ENCODE measurements at places on chromosomes 11 and 22.

- DNase-seq = peak; percentile 57
These were observed at the start of gene ACP2 for GRCh38 chr11:47248664-47249377. Gene ACP2 (minus strand): TSS chr11:47248814. CDS start chr11:47248789, 25 bp downstream.

GRCh38 chr11:44760477-44760872 lies 33.7 kb downstream of the TSPAN18 start:
- DNase-seq = no peak

DNA sequence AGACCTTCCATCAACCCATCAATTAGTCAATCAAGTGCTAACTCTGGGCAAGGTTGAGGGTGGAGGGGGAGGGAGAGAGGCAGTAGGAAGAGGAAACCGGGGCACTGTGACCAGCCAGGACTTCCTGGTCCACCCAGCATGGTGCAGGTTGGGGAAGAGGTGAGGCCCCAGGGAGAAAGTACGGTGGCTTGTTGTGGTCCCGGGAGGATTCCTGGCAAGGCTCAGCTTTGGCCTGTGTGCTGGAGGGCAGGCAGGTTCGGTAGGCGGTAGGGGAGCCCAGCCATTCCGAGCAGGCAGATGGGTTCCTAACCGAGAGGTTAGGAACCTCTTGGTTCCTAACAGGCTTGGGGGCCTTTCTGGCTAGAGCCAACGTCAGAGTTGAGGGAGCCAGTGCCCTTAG lies 10.8 kb downstream of the ST14 start:
- DNase-seq = no peak

DNA sequence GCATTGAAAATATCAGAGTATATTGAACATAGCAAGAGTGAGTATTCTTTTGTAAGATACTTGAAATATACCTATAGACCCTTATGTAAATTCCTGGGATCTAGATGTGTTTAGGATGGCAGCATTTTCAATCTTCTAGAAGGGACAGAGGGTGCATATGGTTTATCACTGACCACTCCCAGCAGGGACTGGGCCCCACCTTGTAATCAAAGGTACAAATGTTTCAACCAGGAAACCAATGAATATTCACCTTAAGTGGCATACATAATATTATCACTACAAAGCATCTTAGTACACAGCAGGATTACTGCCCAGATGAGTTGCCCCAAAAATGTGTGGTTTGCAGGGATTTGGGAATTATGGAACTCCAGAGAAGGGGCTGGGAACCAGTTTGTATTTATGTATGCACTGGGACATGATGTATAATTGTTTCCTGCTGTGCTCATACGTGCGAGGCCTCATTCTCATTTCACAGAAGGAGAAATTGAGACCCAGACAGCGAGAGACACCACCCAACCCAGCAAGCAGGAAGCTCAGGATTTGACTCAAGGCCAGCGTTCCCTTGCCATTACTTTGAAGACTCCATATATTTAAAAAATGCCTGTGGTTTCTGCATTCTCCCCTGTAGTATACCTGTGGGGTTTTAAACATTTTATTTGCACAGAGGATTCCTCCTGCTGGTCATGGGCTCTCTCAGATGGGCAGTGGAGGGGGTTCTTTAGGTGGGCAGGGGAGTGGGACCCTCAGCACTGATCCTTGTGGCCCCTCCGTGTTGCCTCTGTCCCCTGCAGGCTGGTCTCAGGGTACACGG lies 5.2 kb downstream of the APOL4 start:
- DNase-seq = no peak

GRCh38 chr11:33860926-33861325 lies 30.9 kb downstream of the LMO2 start:
- no peak for DNase-seq

DNA sequence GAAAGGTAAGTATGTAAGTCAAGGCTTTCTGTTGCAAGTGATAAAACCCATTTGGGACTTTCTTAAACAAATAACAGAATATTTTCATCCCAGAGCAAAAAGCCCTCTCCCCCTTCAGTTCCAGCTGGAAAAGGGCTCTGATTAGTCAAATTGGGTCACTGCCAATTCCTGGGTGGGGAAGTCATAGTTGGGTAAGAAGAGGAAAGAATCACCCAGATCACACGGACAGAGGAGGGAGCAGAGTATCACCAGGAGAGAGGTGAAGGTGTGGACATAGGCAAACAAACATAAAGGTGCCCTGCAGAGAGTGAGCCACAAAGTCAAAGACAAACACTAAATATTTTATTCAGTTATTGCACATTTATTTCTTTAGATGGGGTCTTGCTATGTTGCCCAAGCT lies 36.3 kb upstream of the SORL1 start:
- no peak for DNase-seq

DNA sequence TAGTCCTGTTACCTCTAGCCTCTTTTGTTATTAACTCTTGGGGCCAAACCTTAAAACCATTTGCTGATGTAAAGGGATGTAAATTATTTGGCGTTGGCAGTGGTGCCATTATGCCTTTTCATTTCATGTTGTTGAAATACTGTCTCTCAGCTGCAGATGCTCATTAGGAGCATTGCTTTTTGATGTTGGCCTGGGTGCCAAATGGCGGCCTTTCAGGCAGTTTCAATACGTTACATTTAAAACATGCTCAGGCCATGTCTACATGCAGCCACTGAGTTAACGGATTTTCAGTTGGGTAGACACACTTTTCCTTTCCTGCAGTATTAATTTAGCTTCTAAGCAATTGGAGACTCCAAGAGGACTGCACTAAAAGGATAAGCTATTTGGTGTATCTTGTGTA lies 5.3 kb downstream of the NCAM1 start:
- DNase-seq = no peak

GRCh38 chr22:44133161-44133560 lies 47.6 kb upstream of the PARVG start:
- DNase-seq = no peak

DNA sequence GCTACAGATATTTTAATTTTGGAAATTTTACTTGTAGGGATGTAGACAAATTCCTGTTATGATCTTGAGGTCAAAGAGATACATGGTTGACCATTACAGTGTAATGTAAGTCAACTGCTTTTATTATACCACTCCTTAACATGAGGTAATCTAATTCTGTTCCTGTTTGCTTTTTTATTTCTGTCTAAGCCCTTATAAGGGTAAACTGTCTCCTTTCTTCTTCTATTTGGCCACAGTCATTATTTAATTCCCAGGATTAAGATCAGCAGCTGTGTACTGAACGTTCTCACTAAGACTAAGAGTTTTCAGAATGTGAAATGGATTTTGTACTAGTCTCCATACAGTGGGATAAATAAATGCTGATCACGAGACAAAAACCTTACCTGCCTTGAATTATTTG lies 32.8 kb downstream of the C2CD3 start:
- DNase-seq = no peak

GRCh38 chr22:35873426-35873825 lies 155.2 kb downstream of the RBFOX2 start:
- DNase-seq = no peak

DNA sequence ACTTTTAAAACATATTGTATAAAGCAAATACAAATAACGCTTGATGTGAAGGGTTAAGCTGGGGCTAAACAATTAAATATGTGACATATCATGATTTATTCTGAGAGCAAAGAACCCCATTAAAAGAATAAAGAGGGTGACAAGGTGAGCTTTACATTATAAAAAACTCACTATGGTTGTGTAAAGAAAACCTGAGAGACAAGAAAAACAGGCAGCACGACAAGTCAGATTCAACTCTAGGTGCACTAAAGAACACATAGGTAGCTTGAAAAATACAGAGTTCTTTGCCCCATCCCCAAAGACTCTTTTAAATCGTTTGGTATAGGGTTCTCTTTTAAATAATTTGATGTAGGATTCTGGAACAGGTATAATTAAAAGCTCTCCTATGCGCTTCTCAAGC lies 63.5 kb downstream of the LUZP2 start:
- DNase-seq = no peak

- no peak for DNase-seq
These were observed 5.2 kb downstream of the CRTAM start for GRCh38 chr11:122843281-122844141.

DNA sequence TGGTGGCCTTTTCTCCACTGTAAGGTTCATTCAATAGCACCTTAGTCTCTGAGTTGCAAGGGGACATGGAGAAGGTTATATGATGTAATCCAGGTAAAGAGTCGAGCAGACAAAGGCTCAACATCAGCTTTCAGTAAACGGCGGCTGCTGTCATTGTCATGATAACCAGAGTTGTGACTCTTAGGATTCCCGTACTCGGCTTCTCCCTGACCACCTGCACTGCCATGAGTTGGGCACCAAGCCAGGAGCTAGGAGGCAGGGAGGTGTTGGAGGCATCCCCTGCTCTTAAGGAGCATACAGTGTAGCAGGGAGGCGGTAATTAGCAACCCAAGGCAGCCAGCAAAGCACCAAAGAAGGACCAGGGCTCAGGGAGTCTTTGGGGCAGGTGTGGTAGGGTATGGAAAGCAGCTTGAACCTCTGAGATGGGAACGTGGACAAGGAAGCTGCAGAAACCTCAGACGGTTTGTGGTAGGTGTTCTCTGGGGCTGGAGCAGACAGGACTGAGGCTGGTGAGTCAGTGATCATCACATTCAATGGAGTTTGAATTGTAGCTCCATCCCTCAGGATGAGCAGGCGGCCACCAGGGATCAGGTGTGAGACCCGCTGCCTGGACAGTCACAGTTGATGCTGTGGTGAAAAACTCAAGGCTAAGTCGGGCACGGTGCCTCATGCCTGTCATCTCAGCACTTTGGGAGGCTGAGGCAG lies 31.7 kb downstream of the LIF start:
- DNase-seq = no peak

GRCh38 chr22:36875741-36876140 lies 14.9 kb downstream of the NCF4 start:
- no peak for DNase-seq

GRCh38 chr22:49046546-49047361 lies 780.9 kb downstream of the BRD1 start:
- DNase-seq = no peak

GRCh38 chr11:58199271-58199670 lies 4.7 kb downstream of the OR1S2 start:
- no peak for DNase-seq

DNA sequence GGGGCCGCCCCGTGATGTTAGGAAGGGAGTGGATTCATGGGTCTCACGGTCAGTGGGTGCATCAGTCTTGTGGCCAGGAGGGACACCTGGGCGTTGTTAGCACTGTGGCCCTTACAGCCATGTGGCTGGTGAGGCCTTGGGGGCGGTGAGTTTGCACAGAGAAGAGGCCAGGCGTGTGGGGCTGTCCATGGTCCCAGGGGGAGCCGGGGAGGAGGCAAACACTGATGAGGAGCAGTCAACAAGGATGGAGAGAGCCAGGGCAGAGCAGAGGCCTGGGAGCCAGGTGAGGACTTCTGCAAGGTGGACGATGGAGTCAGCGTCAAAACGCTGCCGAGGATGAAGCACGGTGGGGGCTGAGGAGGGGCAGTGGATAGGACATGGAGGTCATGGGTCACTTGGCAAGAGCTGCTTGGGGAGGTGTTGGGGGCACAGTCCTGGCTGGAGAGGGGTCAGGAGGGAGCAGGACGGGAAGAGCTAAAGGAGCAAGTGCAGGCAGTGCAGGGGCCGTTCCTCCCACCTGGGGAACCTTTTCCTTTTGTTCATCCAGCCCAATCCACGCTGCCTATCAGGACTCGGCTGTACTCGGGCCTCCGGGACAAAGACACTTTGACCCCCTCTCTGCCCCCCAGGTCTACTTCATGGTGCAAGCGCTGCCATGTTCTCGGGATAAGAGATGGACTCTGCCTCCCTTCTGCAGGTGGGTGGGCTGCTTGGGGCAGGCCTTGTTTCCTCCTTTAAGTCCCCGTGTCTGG lies 801.1 kb downstream of the TBC1D22A start:
- DNase-seq = no peak

GRCh38 chr11:60127311-60127811 lies 38.9 kb downstream of the MS4A2 start:
- DNase-seq = no peak

DNA sequence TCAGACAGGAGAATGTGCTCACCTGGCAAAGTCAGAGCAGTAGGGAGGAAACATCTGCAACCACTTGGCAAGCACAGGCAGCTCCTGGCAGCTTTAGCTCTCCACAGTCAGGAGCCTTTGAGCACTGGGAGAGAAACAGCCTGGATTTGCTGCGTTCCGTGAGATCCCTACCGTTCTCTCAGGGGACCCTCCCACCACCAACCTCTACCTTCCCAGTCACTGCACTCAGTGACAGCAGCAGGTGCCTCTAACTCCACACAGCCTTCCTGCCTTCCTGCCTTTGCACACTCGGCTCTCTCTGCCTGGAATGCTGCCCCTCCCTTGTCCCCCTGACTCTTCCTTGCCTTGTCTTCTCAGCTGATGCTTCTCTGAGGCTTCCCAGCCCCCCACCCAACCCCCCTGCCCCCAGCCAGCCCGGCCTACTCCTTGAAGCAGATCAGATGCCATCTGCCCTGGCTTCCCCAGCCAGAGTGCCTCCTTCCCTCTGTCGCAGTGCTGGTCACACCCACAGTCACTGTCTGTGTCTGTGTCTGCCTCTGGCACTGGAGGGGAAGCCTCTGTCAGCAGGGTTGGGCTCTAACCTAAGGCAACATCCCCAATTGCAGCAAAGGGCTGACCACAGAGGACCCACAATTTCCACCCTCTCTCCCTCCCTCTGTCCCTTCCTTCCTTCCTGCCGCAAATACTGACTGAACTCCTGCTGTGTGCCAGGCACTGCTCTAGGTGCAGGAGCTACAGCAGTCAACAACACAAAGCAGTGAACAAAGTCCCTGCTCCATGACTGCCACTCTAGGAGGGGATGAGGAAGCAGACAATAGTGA lies 14.9 kb upstream of the TSKU start:
- DNase-seq = no peak

DNA sequence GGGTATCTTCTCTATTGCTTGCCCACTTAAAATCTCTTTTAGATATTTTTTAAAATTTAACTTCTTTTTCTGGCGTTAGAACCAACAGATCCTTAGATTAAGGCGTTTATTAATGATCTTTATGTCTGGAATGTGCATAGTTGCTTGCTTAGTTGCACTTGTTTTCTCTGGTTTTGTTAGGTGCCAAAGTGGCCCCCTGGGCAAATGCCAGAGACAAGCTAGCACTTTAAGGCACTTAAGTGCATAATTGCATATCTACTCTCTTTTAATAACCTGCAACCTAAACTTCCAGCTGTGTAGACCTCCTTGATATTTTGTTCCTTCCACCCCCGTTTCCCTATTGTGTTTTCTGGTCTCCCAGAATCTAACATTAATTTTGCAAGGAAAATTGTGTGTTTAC lies 3.3 kb downstream of the RBM4 start:
- no peak for DNase-seq

DNA sequence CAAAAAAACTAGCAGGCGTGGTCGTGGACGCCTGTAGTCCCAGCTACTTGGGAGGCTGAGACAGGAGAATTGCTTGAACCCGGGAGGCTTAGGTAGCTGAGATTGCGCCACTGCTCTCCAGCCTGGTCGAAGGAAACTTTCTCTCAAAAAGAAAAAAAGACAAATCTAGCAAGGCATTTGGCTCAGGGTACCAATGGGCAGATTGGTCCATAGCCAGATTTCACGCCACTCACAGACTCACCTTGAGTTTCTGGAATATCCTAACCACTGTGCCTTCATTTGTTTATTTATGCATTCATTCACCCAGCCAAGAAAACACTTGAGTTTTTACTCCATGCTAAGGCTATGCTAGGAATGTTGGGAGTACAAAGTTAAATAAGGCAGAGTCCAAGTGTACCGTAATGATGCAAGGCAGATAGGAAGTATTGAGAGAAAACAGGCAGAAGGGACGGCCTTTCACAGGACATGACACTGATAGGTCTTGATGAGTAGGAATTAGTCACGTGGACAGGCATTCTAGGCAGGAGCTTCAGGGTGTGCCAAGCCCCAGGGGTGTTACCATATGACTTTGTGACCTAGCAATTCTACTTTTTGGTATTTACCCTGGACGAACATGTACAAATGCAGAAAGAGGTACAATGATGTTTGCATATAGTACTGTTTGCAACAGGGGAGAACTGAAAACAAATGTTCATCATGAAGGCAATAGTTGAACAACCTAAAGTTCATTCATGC lies 3.0 kb upstream of the PACSIN3 start:
- no peak for DNase-seq

Measured in stimulated activated CD4-positive, alpha-beta T cell treated with anti-CD3 and anti-CD28 coated beads, Interleukin-1b, Interleukin-23, amount 100 ng/mL, for 1 hour (primary cell).